ENCODE measurements at places on chromosomes 12 and 14.
A peak's percentile ranks its signal among the peaks of the same experiment; 100 is the strongest.

- no peak for DNase-seq
These were observed 247.3 kb upstream of the FKBP4 start for GRCh38 chr12:2547273-2548044.

DNA sequence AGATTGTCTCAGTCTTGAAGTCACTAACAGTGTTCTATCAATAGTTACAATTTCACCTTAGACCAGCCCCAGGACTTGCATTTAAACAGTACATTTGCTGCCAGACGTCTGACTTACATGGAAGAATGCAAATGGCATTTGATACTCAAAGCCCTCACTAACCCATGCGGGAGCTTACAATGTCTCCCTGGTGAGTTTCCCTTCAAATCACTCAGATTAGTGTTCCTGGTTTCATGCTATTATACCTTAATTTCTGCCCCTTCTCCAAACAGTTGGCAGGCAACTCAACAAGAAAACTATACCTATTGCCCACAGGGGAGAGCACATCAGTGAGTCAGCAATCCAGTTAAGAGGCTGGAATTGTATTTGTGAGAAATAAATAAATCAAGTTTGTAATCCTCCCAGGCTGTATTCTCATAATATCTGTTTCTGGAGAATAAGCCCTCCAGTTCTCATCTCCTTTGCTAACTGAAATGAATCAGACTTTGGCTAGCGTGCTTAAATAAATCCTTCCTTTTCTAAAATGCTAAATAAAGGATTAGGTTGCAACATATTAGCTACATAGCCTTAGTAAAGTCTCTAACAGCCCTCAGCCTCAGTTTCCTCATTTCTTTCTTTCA is 23.7 kb downstream of the GSTZ1 start:
- DNase-seq: no peak

- DNase-seq: no peak
These were observed 163.9 kb downstream of the TBX5 start for GRCh38 chr12:114241973-114242434.

- no peak for DNase-seq
These were observed 10.9 kb upstream of the TRPV4 start for GRCh38 chr12:109844091-109844490.

GRCh38 chr12:106655577-106655976 is 72.8 kb downstream of the RFX4 start:
- no peak for DNase-seq

GRCh38 chr12:117067016-117067415 is 32.2 kb downstream of the TESC start:
- DNase-seq: no peak

DNA sequence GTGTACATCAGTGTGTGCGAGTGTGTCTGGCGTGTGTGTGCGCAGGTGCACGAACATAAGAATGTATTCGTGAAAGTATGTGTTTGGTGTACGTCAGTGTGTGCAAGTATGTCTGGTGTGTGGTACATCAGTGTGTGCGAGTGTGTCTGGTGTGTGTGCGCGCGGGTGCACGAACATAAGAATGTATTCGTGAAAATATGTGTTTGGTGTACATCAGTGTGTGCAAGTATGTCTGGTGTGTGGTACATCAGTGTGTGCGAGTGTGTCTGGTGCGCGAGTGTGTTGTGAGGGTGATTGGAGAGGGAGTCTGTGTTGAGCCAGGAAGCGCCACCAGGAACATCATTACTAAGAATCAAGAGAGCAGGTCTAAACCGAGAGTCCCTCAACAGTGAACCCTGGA is 143.8 kb downstream of the BCL11B start:
- DNase-seq: no peak

- DNase-seq: no peak
These were observed 16.7 kb downstream of the CHST11 start for GRCh38 chr12:104473374-104473983.

GRCh38 chr12:58310809-58311622 is 369.6 kb downstream of the ATP23 start:
- no peak for DNase-seq

- no peak for DNase-seq
These were observed 113.3 kb upstream of the AMIGO2 start for GRCh38 chr12:47193066-47193465.

DNA sequence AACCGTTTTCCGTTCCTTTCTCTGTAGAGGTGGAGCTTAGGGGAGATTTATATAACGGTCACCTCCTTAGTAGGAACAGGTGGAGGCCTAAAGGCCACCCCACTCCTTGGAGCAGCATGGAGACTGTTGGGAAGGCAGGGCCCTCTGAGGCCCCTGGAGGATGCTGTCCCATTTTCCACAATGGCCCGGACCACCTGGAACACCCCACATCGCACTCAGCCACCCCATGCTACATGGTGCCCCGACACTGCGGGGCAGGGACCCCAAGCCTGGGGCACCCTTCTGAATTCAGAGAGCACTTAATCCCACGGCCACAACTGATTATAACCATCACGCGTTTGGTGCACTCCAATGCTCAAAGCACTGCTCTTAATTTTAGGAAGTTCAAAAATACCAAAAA is 41.4 kb downstream of the C14orf132 start:
- DNase-seq: no peak

DNA sequence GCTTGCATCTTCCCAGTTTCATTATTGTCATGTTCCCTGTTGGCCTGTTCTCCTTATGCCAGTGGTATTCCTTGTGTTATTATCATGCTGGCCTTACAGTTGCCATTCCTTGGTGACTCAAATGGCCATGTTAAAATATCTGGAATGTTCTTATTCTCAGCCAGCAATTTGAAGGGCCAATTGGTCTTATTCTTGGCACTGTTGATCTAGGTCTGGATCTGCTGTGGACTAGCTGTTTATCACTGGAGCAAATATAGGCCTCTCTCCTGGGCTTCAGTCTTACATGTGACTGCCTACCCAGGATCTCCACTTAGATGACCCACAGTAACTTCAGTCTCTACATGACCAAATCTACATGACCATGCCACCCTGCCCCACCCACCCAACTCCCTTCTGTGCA is 5.4 kb downstream of the CIPC start:
- DNase-seq: no peak

GRCh38 chr14:60313093-60313492 is 64.1 kb downstream of the PPM1A start:
- no peak for DNase-seq

GRCh38 chr12:11730299-11731041 is 81.0 kb downstream of the ETV6 start:
- DNase-seq: no peak

DNA sequence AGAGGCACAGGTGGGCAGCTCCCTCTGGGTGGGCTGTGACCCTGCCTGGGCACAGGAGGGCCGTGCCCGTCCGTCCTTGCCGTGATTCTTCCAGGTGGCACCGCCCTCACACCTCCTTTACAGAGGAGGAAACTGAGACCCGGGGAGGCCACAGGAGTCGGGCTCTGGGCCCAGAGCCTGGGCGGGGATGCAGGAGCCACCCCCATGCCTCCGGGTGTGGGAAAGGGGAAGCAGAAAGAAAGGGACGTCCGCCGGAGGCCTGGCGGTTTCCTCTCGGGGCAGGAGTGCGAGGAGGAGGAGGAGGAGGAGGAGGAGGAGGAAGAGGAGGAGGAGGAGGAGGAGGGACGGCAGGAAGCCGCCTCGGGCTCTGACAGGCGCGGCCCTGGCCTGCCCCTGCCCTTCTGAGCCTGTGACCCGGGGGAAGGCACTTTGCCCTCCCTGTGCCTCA is 23.0 kb downstream of the SH2B3 start:
- DNase-seq: no peak

- no peak for DNase-seq
These were observed 12.1 kb downstream of the SNRPF start for GRCh38 chr12:95870897-95871296.

- DNase-seq: no peak
These were observed 44.4 kb upstream of the PLEKHA5 start for GRCh38 chr12:19085090-19085489.

GRCh38 chr14:26841920-26842741 is 244.3 kb upstream of the NOVA1 start:
- DNase-seq: no peak

GRCh38 chr12:15772405-15773018 is 16.7 kb downstream of the EPS8 start:
- no peak for DNase-seq

GRCh38 chr14:95162641-95163040 is 5.3 kb upstream of the DICER1 start:
- no peak for DNase-seq

- no peak for DNase-seq
These were observed 276.2 kb upstream of the RTL1 start for GRCh38 chr14:101179691-101180211.

- DNase-seq: no peak
These were observed 43.7 kb downstream of the TCHP start for GRCh38 chr12:109943811-109944210.

DNA sequence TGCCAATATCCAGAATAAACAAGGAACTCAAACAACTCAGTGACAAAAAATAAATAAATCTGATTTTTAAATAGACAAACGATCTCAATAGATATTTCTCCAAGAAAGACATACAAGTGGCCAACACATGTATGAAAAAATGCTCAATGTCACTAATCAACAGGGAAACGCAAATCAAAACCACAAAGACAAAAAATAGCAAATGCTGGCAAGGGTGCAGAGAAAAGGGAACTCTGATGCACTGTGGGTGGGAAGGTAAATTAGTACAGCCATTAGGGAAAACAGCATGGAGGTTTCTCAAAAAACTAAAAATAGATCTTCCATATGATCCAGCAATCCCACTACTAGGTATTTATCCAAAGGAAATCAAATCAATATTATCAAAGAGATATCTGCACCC is 3.5 kb upstream of the EIF5 start:
- DNase-seq: no peak

DNA sequence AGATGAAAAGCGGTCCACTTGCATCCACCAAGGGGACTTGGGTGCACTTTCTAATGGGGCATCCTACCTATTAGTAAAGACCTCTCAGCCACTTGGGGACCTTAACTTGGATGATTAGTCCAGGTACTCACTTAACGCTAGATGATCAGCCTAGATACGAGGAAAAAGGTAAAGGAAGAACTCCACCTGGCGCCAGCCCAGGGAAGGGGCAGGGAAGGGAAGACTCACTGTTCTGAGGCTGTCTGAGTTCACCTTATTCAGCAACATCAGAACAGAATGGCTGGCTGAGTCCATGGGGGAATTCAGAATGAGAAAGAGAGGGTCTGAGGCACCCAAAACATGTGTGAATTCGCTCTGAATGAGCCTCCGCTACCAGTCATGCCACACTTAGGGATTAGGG is 7.1 kb downstream of the IL22 start:
- no peak for DNase-seq

- no peak for DNase-seq
These were observed 60.0 kb downstream of the ETV6 start for GRCh38 chr12:11709513-11709912.

GRCh38 chr14:92978229-92979021 is 55.5 kb downstream of the CHGA start:
- DNase-seq: no peak

DNA sequence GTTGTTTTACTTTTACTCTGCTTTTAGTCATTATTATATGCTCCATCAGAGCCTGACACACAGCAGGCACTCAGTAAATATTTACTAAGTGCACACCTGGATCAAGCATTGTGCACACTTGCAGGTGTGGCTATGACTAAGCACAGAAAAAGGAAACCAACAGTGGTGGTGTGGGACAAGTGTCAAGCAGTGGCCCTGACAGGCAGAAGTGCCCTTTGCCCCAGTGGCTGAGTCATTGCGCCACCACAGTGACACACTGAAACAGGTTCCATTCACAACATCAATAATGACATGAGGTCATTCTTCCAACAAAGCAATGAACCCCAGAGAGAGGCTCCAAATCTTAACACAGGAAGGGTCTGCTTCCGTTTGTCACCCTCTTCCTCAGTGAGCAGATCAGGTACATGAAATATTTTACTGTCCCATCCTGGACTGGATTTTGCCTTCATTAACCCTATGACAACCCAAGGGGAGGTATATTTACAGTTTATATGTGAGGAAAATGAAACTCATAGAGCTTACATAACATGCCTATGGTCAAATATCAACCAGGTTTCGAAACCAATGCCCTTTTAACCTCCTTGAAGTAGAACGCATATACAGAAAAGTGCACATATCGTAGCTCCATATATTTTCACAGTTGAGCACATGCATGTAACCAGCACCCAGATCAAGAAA is 82.6 kb upstream of the GTF2A1 start:
- DNase-seq: peak; percentile 14

GRCh38 chr14:93059260-93059659 is 56.5 kb downstream of the ITPK1 start:
- DNase-seq: no peak

- no peak for DNase-seq
These were observed 270.4 kb downstream of the NEDD1 start for GRCh38 chr12:97177481-97177880.

- no peak for DNase-seq
These were observed 333.8 kb downstream of the PDZRN4 start for GRCh38 chr12:41521872-41522379.
